IPS DF 6.9 (cell line): ENCODE measurements at places on chromosomes 2 and 18.

DNA sequence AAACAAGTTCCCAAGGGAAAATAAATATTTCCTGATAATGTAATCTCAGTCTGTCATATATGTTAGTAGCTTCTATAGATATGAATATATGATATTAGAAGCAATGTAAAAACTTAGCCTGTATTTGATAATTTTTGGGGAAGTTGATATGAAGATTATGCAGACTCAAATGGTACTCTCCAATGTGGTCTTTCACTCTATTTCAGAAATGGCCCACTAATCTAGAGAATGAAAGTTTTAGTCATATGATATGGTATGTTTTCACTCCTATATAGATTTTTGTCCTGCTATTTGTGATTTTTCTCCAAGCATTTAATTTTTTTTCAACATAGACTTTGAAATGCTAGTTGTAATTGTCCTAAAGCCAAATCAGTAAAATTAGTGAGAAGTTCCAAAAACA, 236.7 kb upstream of the BOD1L2 start:
- DNase-seq: no peak

DNA sequence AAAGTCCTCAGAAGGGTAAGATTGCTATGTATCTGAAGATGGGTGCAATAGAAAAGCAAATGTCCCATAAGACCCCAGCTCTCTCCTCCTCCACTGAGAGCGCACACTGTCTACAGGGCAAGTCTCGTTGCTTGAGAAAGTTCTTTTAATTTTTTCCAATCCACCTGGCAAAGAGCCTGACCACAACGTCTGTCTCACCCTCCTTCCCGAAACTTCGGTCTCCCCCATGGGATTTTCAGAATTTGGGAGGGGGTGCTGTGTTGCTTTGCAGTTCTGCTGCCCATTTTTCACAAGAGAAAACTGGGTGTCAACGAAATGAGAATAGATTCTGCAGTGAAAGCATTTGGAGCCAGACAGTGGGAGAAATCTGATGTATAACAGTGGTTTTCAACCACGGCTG, 40.4 kb downstream of the SERTAD2 start:
- no peak for DNase-seq

- DNase-seq: no peak
These were observed 187.2 kb downstream of the BCL11A start for GRCh38 chr2:60366135-60366712.

DNA sequence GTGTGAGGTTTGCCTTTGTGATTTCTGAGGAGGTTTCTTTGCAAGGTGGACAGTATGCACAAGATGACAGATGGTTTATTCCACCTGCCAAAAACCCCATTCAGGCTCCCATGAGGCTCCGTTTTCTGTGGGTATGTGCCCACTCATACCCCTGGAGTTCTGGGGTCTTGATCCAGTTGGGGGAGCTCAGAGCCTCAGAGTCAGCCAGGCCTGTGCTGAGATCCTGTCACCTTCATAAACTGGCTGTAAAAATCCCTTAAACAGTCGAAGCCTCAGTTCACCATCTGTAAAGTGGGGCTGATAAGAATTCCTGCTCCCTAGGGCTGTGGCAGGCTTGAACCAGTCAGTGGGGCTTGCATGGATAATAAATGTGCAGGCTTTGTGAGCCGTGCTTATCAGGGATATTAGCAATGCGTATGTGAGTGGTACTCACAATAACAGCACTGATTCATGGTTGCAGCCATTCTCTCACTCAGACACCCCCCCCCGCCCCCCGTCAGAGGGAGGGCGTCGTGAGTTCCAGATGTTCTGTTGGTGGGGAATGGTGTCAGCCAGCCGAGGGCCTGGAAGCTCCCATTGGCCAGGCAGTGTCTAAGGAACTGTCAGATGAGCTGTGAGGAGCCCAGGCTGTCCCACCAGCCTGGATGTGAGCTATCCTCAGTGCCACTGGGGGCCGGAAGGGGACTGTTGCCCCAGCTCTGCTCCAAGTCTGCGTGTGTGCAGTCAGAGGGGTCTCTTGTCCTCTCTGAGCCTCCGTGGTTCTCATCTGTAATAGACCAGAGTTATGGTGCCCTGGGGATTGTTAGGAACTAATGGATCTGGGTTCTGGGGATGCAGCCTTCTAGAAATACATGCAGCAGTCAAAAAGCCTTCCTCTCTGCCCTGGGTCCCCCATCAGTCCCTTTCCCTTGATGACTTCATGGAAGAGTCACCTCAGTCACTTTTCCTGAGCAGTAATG, 51.7 kb downstream of the KCNIP3 start:
- no peak for DNase-seq

DNA sequence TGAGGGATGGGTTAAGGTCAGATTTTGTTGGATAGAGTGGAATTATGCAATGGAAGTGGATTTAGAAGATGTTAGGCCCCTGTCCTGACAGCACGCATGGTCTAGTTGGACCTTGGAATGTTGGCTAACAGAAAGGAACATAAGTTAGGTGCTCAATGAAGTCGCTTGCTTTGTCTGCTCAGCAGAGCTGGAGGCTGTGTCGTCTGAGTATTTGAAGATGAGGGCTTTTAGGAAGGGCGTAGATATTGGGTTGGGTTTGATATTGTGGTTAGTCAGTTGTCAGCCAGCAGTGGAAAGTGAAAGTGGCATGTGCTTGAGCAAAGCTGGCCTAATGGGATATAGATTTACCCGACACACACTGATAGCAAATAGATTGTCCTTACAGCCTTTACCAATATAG, 239.3 kb downstream of the PRKCE start:
- no peak for DNase-seq
